Skin of body (tissue), 3 donors: ENCODE measurements at places on chromosomes 5 and 9.

DNA sequence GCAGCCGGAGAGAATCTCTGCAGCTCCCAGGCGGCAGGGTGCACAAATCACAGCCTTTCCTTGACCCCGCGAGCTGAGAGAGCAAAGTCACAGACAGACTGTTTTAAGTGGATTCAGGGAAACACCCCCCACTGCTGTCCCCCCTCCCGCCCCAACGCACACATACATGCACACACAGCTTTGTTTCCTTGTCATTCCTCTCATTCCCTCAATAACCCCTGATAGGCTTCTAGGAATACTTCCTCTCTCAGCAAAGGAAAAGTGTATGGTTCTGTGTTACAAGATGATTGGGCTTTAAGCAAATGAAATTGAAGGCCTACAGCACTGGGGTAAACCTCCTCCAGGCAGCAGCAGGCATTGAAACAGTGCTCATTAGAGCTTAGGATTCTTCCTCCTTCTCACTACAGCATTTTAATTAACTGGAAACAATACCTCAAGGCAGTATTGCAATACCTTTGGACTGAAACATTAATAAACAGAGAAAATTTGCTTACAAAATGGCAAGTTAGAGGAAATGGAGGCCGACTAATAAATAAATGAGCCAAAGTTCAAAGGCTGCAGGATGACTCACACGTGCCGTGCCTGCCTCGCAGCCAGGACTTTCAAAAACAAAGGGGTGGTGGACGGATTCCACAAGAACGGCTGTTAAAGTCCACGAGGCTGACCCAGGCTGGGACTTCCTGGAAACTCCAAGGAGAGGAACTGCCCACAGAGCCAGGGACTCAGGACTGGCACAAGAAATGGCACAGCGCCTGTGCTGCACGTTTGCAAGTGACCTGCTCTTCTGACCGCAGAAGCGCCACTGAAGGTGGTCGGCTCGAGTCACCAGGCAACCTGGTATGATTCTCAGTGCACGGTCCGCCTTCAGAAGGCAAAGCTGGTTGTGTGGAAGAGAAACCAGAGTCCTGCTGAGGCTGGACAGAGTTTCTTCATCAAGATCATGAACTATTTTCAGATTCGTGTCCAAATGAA is 236.2 kb downstream of the SYK start:
- no peak for DNase-seq

- DNase-seq = no peak
These were observed 148.0 kb upstream of the ADRA1B start for GRCh38 chr5:159768243-159768642.

DNA sequence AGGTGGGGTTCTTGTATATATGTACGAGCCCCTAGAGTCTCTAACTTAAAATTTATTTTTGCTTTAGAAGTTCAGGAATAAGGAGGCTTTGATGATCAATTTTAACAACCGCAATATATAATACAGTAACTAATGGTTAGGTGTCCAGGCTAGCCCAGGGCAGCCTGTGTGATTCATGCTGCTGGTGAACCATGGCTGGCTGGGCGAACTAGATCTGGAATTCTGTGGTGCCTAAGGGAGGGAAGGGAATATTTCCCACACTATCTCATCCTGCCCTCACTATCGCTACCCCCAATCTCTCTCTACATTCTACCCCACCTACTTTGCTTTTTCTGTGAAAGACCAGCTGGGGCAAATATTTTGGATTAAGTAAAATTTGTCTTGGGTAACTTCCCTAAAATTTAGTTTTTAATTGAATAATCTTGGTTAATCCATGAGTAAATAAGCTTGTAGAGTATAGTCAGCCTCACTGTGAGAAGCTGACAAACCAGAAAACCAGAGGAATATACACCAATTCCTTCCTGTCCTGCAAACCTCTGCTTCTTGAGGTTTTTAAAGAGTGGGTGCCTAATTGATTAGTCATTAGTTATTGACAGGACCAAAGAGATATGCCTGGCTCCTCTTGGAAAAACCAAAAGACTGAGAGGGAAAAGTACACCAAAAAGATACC is 115.1 kb upstream of the CCDC152 start:
- no peak for DNase-seq

DNA sequence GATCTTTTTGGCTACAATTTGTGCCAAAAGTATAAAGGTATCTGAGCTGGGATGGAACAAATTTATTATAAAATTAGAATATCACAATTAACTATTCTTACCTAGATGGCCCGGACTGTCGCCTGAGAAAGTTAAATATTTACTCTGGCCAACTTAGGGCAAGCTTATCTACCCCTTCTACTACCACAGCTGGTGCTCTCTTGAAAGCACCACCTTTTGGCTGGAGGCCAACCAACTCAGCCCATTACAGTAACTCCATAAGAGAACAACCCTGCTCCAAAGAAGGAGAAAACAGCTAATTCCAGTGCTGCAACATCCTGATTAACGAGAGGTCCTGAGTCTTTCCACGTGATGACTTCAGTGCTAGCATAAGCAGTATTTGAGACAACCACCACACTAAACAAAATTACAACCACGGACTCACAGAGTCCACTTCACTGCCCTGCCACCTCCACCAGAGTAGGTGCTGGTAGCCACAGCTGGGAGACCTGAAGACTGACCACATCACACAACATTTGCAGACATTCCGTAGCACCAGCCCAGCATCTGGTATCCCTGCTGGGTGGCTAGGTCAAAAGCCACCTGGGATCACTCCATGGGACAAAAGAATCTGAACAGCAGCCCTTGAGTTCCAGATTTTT is 43.2 kb downstream of the RGMB start:
- DNase-seq = no peak

GRCh38 chr5:126641387-126641786 is 40.6 kb downstream of the PHAX start:
- no peak for DNase-seq

- DNase-seq = no peak
These were observed 168.5 kb downstream of the OLFM1 start for GRCh38 chr9:135255841-135256580.

- DNase-seq = no peak
These were observed 65.2 kb downstream of the TMC1 start for GRCh38 chr9:72586388-72587130.

- no peak for DNase-seq
These were observed 151.5 kb downstream of the SLC12A2 start for GRCh38 chr5:128234928-128235641.

DNA sequence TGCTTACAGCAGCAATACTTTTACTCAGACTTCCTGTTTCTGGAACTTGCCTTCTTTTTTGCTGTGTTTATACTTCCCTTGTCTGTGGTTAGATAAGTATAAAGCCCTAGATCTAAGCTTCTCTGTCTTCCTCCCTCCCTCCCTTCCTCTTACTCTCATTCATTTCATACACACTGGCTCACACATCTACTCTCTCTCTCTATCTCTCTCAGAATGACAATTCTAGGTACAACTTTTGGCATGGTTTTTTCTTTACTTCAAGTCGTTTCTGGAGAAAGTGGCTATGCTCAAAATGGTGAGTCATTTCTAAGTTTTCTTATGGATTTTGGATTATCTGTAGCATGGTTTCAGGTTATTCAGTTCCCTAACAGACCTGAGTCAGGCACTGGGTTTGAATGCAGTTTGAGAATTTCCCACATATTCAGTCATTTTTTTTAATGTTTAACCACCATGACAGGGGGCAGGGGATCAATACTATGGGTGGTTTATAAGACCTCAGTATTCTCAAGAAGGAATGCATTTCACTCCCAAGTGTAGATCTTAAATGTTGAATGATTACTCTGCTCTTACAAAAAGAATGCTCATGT is at the start of gene IL7R:
Gene IL7R, plus strand, starts transcription at position 127 of the 587 bp plus-strand sequence. Its CDS starts 87 bp downstream, at position 214.
- no peak for DNase-seq

- no peak for DNase-seq
These were observed 307.7 kb upstream of the MEF2C start for GRCh38 chr5:89190515-89191265.

- DNase-seq = peak; percentile 85
These were observed at the start of gene ABCA1 for GRCh38 chr9:104927912-104928740. ABCA1 (minus strand) TSS chr9:104928155; CDS start chr9:104903679, 24,476 bp downstream.
